RKO (cell line): ENCODE measurements at places on chromosomes 4 and X.
A peak's percentile ranks its signal among the peaks of the same experiment; 100 is the strongest.

GRCh38 chrX:39855748-39856129 lies 242.0 kb downstream of the BCOR start:
- peak; percentile 41 for DNase-seq

GRCh38 chr4:40377512-40378365 lies 42.6 kb downstream of the CHRNA9 start:
- DNase-seq = no peak

- peak; percentile 36 for DNase-seq
These were observed 125.5 kb upstream of the GIMD1 start for GRCh38 chr4:106494066-106494465.

DNA sequence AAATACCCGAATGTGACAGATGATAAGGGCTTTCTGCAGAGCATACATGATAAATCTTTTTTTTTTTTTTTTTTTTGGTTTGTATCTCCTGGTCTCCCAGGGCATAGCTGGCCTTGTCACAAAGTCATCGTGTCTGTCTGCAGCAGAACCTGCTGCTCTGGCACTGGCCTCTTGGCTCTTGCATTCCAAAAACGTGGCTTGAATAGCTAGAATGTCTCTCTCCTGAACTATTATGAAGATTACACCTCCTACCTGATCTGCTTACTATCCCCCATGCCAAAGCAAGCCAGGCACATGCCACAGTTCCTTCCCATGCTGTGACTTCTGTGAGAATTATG lies 50.4 kb upstream of the SCRG1 start:
- DNase-seq = no peak

GRCh38 chr4:54103190-54103574 lies 3.2 kb downstream of the GSX2 start:
- DNase-seq = no peak

DNA sequence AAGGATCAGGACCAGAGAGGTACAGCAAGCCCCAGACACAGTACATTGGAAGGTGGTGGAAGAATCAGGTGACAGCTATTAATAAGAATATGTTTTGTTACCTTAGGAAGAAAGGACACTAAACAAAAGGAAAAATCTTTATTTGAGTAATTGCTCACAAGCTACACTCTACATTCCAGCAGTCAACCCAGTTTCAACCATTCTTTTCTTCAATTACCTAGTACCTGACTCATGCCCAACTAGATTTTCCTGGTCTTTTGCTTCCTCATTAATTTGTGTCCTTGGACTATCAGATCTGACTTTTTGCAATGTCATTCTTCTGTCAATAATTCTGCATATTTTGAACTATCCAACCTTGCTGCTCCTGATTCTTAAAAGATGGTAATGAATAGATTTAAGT lies 22.5 kb upstream of the GLRA2 start:
- no peak for DNase-seq

DNA sequence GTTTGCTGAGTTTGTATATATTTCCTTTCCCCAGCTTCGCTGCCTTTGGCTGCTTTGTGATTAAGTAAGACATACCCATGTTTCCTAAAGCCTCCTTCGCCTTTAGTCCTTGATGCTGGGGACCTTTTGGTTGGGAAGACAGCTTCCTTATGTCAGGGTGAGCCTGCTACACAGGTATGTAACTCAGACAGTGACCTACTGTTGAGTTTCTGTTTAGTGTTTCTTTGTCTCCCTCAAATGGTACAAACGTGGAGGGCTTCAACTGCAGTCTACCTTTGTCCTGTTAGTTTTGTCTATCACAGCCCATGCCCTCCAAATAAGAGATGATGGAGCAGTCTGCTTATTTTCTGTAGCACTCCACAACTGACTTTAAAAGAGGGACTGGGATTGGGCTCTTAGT lies 59.5 kb downstream of the TET2 start:
- DNase-seq = no peak

- peak; percentile 38 for DNase-seq
These were observed 1.9 kb downstream of the USP38 start for GRCh38 chr4:143186649-143187048.

- no peak for DNase-seq
These were observed 324.9 kb upstream of the CASK start for GRCh38 chrX:42248226-42248625.

- DNase-seq = no peak
These were observed 180.3 kb upstream of the FTHL17 start for GRCh38 chrX:31252133-31252532.

DNA sequence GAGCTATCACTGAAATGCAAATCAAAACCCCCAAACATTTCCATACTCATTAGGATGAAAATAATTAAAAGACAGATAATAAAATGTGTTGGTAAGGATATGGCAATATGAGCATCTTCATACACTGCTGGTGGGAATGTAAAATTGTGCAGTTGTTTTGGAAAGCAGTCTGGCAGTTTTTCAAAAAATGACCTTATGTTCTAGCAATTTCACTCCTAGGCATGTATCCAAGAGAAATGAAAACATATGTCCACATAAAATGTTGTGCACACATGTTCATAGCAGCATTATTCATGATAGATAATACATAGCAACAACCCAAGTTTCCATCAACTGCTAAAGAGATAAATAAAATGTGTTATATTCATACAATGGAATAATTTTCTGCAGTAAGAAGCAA lies 14.8 kb upstream of the GPRASP2 start:
- no peak for DNase-seq

DNA sequence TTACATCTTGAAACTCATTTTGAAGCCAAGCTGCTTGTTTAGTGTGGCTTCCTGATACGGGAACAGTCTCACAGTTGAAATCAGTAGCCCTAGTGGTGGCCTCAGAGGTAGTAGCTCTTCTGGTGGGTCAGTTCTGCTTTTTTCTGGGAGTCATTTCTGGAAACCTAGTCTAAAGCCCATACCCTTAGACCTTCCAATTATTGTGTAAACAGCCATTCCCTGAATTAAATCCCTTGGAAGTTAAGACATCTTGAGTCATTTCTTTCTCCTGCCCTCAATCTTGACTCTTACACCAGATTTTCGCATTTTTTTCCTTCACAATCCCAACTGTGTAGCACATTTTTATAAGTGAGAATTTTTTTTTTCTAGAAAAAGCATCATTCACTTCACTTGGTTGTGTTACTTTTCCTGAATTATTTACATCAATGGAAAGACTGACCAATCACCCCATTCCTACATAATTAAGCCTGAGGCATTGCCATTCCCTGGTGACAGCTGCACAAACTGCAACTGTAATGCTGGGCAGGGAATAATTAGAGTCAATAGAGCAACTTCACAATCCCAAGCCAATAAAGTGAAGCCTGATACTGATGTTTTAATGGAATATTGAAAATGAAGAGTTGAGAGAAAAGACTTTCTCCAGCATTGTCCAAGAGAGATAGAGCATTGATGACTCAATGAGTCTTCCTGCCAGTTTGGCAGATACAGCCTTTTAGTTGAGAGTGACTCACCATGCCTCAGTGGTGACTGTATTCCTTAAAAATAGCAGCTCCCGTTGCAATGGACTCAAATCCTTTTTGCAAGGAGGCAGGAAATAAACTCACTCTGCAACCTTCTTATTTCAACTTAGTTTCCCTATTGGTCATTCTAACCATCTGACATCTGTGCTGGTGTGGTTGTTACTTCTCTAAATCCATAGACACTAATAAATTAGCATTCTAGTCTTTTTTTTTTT lies 13.0 kb upstream of the SEPSECS start:
- peak; percentile 98 for DNase-seq

DNA sequence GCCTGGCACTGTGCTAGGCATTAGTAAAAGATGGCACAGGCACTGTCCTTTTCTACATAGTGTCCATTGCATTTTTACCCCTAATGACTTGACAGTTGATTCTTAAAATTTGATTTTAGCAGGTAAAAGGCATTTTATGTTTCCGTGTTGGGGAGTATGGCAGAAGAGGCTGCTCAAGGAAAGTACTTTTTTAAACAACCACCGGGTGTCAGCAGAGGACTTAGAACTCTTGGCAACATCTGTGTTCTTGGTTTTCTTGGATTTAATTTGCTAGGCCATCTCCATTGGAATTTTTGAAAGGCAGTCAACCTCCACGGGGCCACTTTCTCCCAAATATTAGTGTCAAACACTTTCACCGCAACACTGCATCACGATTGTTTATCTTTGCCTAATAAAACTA lies 102.9 kb downstream of the TSPAN7 start:
- peak; percentile 67 for DNase-seq

GRCh38 chr4:139175646-139176301 lies 1.2 kb downstream of the ELF2 start:
- DNase-seq = peak; percentile 62

DNA sequence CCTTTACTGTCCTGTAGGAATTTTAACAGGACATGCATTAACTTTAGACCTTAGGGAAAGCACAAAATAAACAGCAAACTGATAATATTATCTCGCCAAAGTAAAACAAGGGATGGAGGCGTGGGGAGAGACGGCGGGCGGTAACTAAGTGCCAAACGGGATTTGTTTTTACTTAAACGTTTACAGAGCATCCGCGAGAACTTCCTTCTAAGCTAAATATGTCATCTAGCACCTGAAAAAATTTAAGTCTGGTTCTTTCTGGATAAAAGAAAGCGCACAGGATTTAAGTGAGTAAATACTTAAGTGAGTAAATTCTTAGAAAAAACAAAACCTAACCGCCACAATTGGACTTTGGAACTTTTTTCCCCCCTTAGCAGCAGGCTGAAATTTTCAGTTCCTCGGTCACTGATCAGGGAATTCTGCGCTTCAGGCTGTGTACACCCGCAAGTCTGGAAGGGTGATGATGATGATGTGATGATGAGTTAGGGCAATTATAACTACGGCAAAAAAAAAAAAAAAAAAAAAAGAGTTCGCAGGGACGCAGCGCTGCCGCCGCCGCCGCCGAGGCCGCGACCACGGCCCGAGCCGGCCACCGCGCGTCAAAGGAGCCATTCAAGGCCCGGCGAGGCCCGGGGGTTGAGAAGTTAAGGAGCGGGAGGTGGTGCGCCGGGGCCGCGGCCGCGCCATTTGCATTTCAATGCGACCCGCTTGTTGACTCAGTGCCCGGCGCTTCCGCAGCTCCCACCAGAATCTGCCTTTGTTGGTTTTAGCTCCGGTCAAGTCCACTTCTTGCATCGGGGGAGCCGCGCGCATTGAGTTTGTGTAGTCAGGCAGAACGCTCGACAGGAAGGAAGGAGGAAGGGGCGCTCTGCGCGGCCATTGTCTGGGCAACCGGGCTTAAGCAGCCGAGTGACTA lies 108.8 kb downstream of the SPRY1 start:
- DNase-seq = peak; percentile 75

- no peak for DNase-seq
These were observed 174.4 kb upstream of the TBC1D9 start for GRCh38 chr4:140930557-140930956.

GRCh38 chrX:150587585-150588503 lies 19.4 kb downstream of the MTM1 start:
- peak; percentile 15 for DNase-seq

DNA sequence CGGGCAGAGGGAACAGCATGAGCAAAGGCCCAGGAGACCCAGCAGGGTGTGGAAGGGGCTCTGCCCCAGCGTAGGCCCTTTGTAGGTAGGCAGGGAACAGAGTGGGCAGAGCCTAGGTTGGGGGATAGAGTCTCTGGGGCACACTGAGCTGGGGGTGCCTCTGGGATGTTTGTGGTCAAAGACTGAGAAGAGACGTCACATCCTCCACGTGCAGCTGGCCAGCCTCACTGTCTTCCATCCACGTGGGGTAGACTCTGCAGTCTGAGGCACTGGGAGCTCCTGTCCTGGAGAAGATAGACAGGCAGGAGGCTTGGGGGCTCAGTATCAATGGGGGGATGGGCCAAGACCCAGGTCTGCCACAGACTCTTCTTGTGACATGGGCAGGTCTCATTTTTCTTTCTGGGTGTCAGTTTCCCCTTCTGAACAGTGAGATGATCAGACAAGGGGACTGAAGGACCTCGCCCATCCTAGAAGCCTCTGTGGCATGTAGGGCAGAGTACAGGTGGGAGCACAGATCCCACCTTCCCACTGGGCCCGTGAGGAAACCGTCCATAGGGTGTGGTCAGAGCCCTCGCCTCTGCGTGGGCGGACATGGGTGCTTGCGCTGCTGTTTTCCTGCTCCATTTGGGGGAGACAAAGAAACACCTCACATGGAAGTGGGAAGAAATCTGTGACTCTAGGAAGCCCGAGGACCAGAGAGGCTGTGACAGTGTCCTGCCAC lies 22.9 kb downstream of the WFS1 start:
- DNase-seq = no peak

DNA sequence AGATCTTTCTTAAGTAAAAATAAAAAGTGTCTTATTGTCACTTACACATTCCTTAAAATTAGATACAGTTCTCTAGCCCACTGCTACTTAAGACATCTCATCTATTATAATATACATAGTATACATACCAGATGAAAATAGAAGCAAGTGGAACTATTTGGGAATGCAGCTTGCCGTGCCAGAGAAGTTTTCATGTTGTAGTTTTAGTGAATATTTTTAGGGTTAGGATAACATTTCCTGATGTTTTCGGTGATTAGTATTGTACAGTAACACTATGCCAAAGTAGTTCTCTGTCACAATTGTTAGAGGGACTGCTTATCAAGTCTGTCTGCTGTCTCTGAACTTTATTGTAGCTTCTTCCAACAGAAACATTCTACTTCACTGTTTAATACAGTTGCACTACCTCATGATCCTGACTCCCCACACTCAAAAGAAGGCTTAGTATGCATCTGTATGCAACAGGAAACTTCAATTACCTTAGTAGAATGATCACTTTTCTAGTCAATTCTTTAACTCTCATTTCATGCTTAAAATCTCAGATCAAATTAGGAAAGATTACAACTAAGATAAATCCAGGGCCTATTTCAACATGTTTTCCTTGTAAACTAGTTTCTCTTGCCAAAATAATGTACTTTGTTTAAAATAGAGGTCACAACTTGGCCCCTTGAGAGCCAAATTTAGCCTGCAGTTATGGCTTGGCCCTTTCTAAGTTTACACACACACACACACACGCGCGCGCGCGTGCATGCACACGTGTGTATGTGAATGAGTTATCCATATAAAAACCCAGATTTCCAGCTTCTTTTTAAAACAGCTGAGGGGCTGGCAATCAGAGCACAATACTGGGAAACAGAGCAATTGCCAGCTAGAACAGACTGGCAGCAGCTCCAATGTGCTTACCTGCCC lies 42.3 kb upstream of the SRPX start:
- no peak for DNase-seq

- DNase-seq = no peak
These were observed 1.1 kb downstream of the PLXNA3 start for GRCh38 chrX:154458954-154459778.

DNA sequence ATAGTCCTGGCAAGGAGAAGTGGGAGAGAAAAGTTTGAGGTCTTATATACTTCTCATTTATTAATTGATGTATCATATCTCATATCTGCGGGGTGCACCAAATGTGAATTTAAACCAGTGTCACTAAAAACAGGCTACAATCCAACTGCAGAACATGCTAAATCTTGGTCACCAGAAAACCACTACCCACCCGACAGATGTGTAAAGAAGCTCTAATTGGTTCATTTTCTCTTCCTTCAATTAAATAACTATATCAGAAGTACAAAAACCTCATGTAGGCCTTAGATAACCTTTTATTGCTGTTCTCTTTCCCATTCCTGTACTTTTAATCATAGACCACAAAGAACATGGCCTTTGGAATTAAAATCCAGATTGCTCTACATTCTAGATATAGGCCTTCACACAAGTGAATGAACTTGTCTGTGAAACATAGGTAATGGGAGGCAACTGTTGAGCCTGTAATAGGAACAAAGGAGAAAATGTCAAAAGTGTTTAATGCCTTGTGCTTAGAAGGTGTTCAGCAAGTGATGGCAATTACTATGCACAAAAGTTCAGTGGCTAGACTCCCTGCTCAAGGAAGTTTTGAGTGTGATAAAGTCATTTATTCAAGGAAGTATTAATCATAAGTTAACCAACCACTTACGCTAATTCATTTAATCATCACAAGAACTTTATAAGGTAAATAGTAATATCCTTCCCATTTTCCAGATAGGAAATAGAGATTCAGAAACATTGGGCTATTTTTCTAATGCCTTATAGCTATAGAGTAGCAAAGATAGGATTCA lies 425.6 kb downstream of the INPP4B start:
- no peak for DNase-seq
